PC-9 (cell line): ENCODE measurements at places on chromosomes 16 and 17.

DNA sequence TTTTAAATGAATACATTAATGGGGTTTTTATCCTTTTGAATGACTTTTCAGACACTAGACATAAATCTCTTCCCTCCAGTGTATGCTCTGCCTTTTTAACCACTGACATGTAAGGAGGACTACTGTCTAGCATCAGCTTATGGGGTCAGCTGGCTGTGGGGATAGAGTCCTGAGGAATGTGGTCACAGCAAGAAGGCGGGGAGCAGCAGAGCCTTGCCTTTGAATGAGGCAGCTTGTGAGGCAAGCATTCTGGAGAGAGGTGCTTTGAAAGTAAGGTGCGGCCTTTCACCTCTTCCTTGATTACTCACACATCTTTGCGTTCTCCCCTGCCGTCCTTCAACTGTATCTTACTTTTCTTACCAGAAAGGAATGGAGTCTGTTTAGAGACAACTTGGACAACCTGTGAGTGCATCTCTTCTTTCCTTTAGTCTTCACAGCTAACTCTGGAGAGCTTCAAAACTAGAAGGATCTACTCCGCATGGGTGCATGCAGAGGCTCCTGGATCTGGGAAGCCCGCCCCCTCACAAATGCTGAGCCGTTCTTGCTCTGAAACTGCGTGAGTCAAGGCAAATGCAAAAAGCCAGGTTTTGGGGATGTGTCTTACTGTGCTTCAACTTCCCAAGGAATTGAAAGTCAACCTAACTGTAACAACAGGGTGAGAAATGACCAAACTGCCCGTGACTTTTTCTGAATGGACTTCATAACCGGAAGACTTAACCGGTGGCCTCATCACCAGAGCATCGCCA lies 49.9 kb downstream of the ADCY7 start:
- DNase-seq, result no peak

DNA sequence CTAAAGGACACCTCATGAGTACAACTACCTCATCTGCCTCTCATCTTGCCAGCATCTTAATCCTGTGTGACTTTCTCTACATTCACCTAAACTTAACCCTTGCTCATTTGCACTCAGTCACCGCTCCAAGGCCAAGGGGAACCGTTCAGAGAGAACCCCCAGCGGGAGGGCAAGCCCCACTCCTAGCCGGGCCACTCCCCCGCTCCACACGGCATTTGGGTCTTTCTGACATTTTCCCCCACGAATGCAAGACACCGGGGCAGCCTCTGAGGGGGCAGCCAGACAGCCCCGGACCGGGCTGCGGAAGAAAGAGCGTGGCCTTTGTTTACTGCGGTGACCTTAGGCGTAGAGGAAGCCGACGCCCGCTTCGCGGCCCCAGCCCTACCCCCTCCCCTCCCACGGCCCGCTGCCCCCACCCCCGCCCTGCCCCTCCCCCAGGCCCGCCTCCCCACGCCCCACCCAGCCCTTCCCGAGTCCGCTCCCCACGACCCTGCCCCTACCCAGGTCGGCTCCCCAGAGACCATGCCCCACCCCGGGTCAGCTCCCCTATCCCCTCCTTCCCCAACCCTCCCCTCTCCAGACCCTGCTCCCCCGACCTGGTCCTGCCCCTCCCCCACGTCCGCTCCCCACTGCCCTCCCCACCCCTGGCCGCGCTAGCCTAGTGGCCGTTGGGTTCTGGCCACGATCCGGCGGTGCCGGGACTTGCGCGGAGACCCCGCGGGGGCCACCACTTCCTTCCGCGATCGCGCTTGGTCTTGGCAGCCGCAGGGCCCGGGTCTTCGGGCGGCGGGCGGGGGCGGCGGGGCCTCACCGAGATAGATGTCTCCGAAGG lies 789 bp downstream of the CSNK1D start:
- DNase-seq, result peak; percentile 17

DNA sequence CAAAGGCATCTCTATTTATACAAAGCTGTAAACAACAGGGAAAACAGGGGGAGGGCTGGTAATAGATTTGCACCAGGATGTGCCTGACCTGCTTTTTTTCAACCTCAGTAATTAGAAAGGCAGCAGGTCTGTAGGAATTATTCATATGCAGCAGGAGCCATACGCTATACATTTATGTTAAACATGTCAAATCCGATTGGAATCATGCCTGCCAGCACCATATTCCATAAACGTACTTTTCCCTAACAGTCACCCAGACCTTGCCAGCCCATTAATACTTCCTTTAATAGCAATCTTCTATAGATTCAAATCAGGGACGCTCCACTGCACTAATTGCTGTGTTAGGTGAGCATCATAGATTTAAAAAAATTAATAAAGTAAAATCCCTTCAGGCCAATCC lies 223.9 kb downstream of the ZFHX3 start:
- DNase-seq, result no peak

DNA sequence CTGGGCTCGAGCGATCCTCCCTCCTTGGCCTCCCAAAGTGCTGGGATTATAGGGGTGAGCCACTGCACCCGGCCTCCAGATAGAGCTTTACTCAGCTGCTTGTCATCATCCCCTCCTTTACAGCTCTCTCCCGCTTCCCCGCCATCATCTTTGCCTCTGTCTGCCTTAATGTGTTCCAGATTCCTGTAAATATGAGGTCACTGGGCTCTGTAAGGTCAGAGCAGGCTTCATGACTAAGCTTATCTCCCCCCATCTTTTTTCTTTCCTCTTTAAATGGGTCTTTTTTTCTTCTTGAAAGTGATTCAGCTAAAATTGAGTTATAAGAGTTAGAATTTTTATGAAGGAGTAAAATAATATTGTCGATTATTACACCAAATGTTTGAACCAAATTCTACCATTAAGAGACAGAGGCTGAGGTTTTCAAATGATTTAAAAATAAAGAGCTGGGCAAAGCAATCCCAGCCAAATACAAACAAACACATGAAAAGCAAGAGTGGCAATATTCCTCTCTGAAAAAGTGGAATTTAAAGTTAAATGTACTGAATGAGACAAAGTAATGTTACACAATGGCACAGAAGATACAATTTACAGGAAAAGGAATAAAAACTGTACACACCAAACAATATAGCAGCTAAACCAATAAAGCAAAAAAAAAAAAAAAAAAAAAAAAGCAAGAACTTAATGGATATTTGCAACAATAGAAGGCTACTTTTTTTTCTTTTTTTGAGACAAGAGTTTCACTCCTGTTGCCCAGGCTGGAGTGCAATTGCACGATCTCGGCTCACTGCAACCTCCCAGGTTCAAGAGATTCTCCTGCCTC lies 62.1 kb downstream of the CRISPLD2 start:
- peak; percentile 77 for DNase-seq

DNA sequence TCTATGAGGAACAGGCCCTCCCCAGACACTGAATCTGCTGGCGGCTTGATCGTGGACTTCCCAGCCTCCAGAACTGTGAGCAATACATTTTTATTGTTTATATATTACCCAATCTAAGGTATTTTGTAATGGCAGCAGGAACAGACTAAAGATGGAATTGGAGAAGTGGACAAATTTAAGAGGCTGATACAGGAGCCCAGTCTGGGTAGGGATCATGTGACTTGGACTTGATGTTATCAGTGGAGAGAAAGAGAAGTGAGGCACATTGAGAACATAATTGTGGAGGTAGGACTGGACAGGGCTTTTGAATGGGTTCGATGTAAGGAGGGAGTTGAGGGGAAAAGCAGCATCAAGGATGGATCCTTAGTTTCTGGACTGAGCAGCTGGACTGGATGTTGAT lies 93.8 kb downstream of the USP31 start:
- DNase-seq, result no peak

DNA sequence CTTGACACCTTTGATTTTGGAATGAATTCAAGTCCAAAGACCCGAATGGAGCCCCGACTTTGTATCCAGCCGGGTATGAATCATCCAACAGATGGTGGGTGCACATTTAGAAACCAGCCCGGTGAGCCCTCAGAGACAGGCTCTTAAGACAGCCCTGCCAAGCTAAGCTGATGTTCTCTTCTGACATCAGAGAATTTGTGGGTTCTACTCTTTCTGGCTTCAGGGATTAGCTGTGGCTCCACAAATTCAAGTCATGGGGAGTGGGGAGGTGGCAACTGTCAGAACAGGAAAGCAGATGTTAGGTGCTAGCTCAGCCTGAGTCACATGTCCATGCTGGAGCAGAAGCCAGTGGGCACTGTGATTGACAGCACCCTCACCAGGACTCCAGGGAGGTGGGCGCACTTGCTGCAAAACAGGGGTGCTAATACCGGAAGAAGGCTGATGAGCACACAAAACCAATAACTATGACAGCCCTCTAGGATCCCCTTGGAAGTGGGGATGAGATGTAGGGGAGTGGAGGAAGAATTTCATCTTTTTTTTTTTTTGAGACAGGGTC lies 31.4 kb upstream of the XYLT2 start:
- no peak for DNase-seq

GRCh38 chr16:48523415-48524204 lies 86.4 kb downstream of the N4BP1 start:
- no peak for DNase-seq

- no peak for DNase-seq
Measured at GRCh38 chr16:68732741-68733399, 4.2 kb upstream of the CDH1 start.
